ENCODE measurements at places on chromosomes 6 and 20.
A peak's percentile ranks its signal among the peaks of the same experiment; 100 is the strongest.

DNA sequence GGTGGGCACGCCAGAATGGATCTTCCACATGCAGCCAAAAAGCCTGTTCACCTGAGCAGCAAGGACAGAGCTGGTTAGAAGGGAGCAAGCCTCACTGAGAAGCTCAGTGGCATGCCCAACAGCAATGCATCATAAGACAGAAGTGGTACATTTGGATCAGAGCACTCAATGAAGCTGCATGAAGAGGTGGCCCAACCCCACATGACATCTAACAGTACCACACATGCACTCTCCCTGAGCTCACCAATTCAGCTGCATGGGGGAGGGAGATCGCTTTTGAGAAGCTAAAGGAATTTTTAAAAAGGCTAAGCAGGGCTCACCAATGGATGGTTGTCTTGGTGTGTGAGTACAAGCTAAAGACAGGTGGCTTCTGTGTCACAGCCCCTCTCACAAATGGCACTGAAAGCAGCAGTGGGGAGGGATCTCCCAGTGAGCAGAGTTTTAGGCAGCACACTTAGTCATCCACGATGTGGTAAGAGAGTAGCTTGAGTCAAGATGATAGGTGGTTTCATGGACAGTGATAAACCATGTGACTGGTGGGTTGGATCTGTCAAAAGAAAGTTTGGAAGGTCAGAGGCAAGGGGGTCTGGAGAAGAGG is 166.6 kb upstream of the TAB2 start:
- DNase-seq, result no peak

GRCh38 chr6:1349655-1350054 is 37.8 kb downstream of the FOXQ1 start:
- no peak for DNase-seq

DNA sequence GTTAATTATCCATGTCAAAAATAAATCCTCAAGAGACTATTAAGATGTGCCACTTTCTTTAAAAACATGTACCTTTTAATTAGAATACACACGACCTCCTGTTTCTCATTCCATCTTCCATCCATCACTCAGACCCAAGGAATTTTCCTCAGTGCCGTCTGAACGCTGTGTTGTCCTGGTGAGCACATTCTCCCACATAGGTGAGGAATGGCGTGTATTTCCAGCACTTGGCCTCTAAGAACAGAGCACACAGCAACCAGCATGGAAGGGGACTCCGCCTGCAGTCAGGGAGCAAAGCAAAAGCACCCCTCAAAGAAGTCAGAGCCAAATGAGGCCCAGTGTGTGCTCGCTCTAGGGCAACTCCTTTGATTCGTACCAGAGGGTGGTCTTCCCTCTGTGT is 45.9 kb downstream of the TBXT start:
- DNase-seq, result no peak

GRCh38 chr6:31639449-31639861 is 13.0 kb downstream of the BAG6 start:
- DNase-seq, result no peak

- no peak for DNase-seq
Measured at GRCh38 chr6:30722280-30723112, 2.3 kb downstream of the TUBB start.

- no peak for DNase-seq
Measured at GRCh38 chr6:148611213-148611612, 135.6 kb upstream of the UST start.

DNA sequence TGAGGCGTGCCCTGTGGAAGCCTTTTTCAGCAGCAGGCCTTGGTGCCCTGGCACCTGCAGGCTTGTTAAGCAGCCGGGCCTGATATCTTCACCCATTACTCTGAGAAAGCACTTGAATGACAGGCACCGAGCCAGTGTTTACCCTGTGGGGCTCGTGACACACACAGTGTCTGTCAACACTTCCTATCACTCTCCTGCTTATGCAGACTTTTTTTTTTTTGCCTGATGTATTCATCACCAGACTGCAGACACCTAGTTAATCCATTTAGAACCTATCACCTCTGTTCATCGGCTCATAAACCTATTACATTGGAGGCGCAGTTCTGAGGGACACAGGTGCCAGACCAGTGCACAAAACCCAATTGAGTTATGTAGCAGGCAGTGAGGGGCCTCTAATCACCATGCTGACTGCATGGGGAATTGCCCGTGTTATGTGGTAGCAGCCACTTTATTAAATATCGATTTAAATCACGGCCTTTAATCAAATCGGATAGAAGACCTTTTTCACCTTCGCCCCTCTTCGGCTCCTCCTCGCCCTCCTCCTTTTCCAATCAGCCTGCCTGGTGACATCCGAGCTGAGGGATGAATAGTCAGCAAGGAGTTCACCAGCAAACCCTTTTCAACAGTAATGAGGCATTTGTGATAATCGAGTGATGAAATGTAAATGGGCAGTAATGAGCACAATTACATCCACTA is 962.9 kb upstream of the SLC35B3 start:
- DNase-seq, result no peak

DNA sequence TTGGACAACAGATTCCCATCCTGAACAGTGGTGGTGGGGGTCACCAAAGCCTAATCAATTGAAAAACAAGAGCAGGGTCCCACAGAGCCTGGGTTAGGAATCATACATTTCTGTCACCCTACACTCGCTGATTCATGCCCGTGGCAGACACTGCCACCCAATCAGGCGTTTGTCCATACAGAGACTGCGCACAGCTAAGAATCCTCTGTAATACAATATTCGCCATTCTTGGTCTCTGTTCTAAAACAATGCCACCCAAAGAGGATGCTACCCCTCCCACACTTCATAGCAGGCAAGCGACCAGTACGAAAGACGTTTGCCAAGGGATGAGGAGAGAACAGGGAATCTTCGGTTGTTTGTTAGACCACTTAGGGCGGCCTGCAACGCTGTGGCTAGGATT is 28.1 kb upstream of the SLC22A23 start:
- DNase-seq, result no peak

DNA sequence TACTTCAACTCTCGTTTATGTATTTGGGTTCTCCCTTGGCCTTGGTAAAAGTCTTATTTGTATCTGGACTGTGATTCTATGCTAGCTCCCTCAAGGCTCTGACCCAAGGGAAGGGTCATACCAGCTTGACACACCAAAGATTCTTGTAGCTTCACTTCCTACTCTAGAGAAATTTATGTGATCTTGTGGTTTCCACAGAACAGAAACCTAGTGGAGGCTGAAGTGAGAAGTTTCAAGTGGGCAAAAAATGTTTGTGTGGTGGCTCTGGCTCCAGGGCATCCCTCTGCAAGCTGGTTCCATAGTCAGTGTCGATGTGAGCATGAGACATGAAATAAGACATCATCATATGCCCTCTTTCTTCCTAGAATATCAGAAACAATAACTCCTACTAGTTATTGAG is 48.1 kb upstream of the TNFRSF21 start:
- DNase-seq, result no peak

DNA sequence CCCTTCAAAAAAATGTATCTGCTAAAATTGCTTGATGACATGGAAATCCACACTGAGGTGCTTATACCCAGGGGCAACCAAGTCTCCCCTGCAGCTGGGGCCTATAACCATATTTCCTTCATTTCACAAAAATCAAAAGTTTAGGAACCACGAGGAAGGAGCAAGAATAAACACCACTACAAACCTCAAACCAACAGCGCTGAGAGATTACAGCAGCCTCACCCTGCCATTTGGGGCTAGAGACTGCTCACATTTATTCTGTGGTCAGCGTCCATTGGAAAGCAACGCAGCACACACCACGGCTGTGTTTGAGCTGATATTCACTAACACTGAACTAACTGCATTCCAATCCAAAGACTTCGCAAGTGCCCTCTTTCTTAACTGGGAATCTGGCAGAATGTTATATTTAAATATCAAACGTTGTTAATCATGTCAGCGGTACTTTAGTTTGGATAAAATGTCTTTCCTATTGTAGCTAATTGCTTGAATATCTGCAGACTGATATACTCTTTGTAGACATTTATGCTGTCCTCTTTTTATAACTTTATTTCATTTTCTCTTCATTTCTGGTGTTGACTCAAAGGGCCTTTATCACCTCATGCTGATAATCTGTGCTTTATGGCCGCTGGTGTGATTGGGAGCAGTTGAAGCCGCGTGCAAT is 94.6 kb downstream of the FOXA2 start:
- no peak for DNase-seq

- DNase-seq, result peak; percentile 18
Measured at GRCh38 chr6:72955666-72956065, 269.6 kb downstream of the KHDC1L start.

GRCh38 chr6:100768816-100769351 is 112.2 kb downstream of the ASCC3 start:
- DNase-seq, result no peak

GRCh38 chr6:40274058-40274457 is 313.1 kb downstream of the LRFN2 start:
- DNase-seq, result no peak

- peak; percentile 39 for DNase-seq
Measured at GRCh38 chr6:2626401-2626800, 124.3 kb downstream of the MYLK4 start.

GRCh38 chr6:24838994-24839393 is 40.3 kb upstream of the ARMH2 start:
- no peak for DNase-seq

- no peak for DNase-seq
Measured at GRCh38 chr20:57038608-57039440, 227.6 kb downstream of the BMP7 start.

DNA sequence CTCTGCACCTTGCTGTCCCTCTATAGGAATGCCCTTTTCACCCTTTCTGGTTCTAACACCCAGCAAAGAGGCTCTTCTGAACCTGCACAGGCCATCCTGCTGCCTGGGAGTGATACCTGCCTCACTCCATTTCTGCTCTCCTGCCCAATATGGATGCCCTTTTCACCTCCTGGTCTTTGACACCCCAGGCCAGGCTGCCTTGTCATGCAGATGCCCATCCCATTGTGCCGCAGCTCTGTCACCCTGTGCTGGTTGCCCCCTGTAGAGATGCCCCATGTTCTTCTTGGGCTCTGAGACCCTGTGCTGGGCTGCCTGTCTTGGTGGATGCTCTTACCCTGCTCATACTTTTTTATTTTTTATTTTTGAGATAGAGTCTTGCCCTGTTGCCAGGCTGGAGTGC is 95.3 kb downstream of the CDKAL1 start:
- no peak for DNase-seq

DNA sequence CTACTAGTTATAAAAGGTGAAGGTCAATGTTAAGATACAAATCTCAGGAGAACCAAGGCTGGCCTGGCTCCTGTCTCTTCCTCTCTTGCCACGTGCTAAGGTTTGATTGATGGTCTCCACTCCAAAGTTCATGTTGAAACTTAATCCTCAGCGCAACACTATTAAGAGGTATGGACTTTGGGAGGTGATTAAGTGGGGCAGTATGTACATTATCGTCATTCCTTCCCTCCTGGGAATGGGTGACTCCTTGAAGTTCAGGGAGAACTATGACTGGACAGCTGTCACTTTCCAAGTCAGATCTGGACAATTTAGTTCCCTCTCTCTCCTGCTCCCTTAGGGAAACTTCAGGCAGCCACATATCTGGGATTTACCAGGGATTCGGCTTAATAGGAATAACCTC is 50.5 kb downstream of the KCNK5 start:
- DNase-seq, result no peak

GRCh38 chr6:131038597-131039344 is 24.3 kb downstream of the EPB41L2 start:
- no peak for DNase-seq

DNA sequence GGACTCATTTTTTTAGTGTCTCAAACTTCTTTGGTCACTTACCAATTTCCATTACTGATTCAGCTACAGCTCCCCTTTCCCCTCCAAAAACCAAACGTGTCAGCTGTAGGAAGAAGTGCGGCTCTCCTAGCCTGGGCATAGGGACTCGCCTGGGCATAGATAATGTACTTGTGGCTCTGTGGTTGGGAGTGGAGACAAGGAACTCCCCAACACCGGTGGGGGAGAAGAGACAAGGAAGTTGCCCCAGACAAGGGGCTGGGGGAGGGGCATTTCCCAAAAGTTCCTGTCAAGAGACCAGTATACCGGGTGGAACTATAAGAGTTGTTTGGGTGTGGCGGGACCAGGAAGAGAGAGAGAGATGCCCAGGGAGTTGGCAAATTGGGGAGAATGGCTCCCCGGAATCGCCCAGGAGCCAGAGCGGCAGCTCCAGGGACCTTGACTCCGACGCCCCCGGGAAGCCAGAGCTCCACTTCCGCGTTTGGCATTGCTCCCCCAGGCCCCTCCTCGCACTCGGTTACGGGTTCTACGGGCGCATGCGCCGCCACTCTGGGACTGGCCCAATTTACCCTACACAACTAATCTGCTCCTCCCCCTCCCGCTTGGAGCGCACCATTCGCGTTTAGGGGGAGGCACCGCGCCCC is 871 bp upstream of the ZFAND3 start:
- DNase-seq, result peak; percentile 90

- no peak for DNase-seq
Measured at GRCh38 chr6:158021814-158022748, 40.4 kb downstream of the SYNJ2 start.

- DNase-seq, result peak; percentile 66
Measured at GRCh38 chr6:169173532-169174268, 79.9 kb downstream of the THBS2 start.

GRCh38 chr20:32828029-32828680 is 8.4 kb downstream of the MAPRE1 start:
- no peak for DNase-seq

DNA sequence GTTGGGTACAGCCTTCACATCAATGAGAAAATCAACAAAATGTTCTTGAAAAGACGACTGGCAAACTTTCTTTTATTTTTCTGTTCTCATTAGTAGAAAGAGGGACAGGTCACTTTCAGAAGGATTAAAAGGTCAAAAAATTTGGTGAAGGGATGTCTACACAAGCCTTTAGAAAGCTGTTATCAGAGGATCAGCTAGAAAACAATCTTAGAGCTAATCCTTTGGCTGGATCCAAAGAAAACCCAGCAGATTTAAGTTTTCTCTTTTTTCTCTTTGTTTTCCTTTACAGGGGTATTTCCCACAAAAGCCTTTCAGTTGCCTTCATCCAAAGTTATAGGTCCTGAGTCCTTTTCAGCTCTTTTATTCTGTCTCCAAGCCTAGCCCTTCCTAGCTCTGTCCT is 57.3 kb upstream of the EDN1 start:
- DNase-seq, result no peak

DNA sequence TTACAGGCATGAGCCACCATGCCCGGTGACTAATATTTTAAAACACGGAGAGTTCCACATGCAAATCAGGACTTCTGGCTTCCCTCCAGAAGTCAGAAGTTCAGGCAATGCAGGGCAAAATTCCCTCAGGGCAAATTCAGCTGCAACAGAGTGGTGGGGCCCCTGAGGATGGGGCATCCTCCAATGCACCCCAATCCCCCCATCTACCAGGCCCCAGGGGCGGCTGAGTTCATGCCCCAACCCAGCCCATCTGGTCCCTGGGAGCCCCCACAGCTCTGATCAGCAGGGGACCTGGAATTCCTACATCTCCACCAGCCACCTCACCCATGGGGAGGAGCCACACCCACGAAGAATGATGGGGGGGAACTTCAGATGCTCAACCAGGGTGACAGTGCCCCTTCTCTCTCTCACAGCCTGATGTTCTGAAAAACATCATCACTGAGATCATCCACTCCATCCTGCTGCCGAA is 22.6 kb downstream of the BPIFB1 start:
- peak; percentile 32 for DNase-seq

All from NCI-H226 (cell line).